ENCODE measurements at places on chromosomes 4 and X. TPM values are rescaled to one million over a fixed set of nuclear protein-coding genes. Genes with fewer than 3 reads are reported as not detected.
A peak's percentile ranks its signal among the peaks of the same experiment; 100 is the strongest.

SCRG1 gene
- total RNA-seq: 0.17 TPM

DNA sequence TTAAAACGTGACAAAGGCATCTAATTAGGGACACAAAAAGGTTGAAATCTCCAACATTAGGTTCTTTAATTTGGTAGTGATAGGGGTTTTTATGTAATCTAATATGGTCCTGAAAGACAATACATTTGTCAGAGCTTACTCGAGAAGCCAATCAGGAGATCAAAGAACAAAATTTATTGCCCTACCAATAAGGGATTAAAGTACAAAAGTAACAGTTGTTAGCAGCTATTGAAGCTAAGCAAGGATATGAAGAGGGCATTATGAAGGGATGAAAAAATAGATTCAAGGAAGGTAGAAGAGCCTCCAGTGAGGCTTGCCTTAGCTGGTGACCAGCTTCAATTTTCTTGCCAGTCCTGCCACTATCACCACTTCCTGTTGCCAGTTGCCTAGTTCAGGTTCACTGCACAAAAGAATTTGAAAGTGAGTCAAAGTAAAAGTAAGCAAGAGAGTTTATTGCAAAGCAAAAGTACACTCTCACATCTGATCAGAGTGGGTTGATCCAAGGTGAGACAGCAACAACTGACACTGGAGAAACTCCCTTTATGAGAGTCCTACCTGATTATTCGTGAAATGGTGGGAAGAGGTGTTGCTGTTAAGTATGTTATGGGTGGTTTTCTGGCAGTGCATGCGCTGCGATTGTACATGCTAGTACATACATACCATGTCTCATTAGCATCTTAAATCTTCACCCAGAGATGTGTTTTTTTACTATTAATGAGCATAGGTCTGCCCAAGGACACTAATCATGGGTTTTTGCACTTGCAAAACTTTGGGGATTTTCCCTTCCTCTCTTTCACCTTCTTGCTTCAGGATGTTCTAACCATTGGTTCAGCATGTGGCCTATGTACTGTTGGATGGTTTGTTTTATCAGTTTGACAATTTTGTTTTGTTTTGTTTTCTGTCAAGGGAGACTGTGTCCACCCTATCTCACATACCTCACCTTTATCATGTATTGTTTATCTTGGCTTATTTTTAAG, 263.2 kb upstream of the ITM2A start:
- no peak for DNase-seq

TRIM60 gene
- not detected for total RNA-seq

DNA sequence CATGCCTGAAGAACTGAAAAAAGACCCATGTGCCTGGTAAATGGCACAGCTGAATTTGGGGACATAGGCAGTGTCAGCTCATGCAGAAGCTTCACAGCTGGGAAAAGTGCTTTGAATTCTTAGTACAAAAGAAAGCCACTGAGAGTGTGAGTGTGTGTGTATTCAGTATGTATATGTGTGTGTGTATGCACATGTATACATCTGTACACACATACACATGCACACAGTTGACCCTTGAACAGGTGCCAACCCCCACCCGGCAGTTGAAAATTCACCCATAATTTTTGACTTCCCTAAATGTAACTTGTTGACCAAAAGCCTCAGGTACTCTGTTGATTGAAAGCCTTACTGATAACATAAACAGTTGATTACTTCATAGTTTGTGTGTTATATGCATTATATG, 49.5 kb upstream of the ENPP6 start:
- DNase-seq: no peak

- DNase-seq: peak; percentile 2
Observed at GRCh38 chr4:180766045-180766444, 1477.2 kb upstream of the TENM3 start.

DNA sequence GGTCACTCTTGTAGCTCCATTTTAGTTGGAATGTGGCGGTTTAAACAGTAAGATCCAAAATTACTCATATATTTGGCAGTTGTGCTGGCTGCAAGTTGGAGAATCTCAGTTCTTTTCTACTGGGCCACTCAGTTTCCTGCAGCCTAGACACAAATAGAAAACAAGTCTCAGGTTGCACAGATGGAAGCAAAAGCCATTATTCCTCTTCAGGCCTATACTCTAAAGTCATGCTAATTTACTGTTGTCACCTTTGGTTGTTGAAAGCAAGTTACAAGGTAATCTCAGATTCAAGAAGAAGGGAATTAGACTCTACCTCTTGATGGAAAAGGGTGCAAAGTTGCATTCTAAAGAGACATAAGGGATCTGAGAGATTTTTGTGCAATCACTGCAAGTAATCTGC, 345.4 kb downstream of the ADAM29 start:
- no peak for DNase-seq

MAP7D2 gene
- total RNA-seq: under 0.01 TPM
